ENCODE measurements at places on chromosomes 7 and 10. TPM values are rescaled to one million over a fixed set of nuclear protein-coding genes. Genes with fewer than 3 reads are reported as not detected.
A peak's percentile ranks its signal among the peaks of the same experiment; 100 is the strongest.

DNA sequence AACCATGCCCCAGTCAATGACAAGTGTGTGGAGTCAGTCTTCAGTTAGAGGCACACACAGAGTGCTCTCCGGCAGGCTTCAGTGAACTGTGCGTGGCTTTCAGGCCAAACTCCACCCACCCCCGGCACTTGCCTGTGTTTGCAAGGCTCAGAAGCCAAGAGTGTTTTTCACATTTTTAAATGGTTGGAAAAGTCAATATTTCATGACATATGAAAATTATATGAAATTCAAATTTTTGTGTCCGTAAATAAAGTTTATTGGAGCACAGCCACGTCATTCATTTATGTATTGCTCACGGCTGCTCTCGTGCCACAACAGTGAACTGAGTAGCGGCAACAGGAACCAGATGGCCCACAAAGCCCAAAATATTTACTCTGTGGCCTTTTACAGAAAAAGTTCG is 104.7 kb downstream of the SFMBT2 start:
- no peak overlapping the region for H3K4me3 ChIP-seq
- peaks cover 8% of the 10 kb centered on the region for H3K4me1 ChIP-seq
- H3K36me3 ChIP-seq, result no peaks in the 10 kb centered on the region
- H3K27ac ChIP-seq, result no peak overlapping the region
- DNase-seq, result peak; percentile 33

The MPP7 gene
- polyA plus RNA-seq, result 7.0 TPM

The MGAM2 gene
- polyA plus RNA-seq, result not detected

The SPDYE8 gene
- not detected for polyA plus RNA-seq

The IGFBP3 gene
- 29.2 TPM for polyA plus RNA-seq

The NPSR1 gene
- polyA plus RNA-seq, result not detected

The ANKRD7 gene
- polyA plus RNA-seq, result 0.03 TPM

The NUPR2 gene
- polyA plus RNA-seq, result 1.6 TPM
